ENCODE measurements at places on chromosomes 3 and 15. TPM values are rescaled to one million over a fixed set of nuclear protein-coding genes. Genes with fewer than 3 reads are reported as not detected.

TIMMDC1 gene
- 74.0 TPM for total RNA-seq

GATA2 gene
- 4.4 TPM for total RNA-seq

DGKG gene
- total RNA-seq: 5.8 TPM

CEP19 gene
- total RNA-seq: 2.7 TPM

NLGN1 gene
- not detected for total RNA-seq

CKMT1B gene
- total RNA-seq: 4.3 TPM

SLC9A9 gene
- 0.27 TPM for total RNA-seq

CCR9 gene
- not detected for total RNA-seq

GOLGA8S gene
- 0.18 TPM for total RNA-seq

DAZL gene
- not detected for total RNA-seq

UROC1 gene
- total RNA-seq: not detected

PLSCR2 gene
- total RNA-seq: 0.11 TPM

TRIM42 gene
- total RNA-seq: not detected
